ENCODE measurements at places on chromosomes 2 and 18.
A peak's percentile ranks its signal among the peaks of the same experiment; 100 is the strongest.

GRCh38 chr2:223580951-223581350 lies 21.2 kb downstream of the SCG2 start:
- DNase-seq, result no peak

GRCh38 chr2:2567776-2568175 lies 236.7 kb upstream of the MYT1L start:
- no peak for DNase-seq

DNA sequence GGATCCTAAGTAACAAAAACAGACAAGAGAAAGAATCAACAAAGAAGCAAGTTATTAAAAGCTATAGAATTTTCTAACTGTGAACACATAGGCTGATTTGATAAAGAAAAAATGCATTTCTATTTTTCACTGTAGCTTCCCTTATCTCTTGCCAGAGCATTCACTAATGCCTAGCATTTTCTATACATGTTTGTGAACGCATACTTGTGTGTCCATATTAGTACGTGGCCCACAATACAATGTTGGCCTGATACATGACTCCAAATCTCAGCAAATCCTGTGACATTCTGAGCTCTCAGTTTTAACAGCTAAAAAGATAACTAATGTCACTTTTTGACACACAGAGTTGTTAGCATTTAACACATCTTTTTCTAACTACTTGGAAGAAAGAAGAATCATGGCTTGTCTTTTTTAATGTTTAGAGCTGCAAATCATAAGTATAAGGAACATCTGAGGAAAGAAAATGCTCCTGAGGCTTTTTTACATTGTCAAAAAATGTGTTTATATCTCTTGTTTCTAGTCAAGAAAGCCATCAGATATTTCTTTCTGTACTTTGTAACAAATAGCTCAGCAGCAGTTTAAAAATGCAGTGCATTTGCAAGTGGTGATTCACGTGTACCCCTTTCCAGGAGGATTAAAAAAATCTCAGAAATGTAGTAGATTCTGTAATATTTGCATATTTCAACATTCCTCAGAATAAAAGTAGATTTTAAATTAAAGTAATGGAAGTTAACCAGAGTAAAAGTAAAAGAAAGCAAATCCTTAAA lies 1646.8 kb upstream of the TMEFF2 start:
- DNase-seq, result no peak

- DNase-seq, result no peak
Observed at GRCh38 chr2:16855183-16855582, 189.5 kb upstream of the CYRIA start.

DNA sequence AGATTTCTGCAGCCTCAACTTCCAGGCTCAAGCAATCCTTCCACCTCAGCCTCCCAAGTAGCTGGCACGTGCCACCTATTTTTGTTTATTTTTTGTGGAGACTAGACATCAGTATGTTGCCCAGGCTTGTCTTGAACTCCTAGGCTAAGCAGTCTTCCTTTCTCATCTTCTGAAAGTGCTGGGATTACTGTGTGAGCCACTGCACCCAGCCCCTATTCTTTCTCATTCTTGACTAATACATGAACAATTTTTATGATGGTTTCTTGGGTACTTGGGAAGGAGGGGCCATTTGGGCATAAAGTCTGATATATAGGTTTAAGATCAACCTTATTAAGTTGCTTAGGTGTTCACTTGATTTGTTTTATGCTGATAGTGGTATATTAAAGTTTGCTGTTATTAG lies 26.2 kb downstream of the EPC2 start:
- DNase-seq, result no peak

DNA sequence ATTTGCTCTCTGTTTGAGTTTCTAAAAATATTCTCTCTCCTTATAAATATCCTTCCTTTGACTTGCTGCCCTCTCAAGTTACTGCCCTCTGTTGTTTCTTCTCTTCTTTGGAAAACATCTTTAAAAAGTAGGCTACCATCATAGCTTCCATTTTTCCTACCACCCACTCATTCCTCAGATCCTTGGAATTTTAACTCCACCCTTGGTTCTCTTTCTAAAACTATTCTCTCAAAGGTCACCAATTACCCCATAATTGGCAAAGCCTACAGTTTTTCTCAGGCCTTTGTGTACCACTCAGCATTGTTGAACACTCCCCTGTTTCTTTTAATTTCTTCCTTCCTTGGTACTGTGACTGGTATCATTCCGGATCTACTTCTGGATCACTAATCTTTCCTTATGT lies 43.0 kb upstream of the ITGAV start:
- DNase-seq, result no peak

DNA sequence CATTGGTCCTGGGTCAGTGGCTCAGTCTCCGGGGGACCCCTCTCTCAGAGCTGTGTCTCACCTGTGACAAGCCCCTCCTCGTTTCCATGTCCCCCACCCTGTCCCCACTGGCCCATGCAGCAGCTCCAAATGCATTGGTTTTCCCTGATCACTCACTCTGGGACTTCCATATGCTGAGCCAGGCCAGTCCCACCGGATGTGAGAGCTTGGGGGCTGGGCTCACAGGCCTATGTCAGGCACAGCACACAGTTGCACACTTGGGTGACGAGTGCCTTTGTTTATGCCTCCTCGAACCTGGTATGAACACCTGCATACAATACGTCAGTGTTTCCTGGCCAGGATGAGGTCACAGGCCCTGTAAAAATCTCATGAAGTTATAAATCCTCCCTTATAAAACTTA lies 232.5 kb downstream of the TFCP2L1 start:
- DNase-seq, result no peak

DNA sequence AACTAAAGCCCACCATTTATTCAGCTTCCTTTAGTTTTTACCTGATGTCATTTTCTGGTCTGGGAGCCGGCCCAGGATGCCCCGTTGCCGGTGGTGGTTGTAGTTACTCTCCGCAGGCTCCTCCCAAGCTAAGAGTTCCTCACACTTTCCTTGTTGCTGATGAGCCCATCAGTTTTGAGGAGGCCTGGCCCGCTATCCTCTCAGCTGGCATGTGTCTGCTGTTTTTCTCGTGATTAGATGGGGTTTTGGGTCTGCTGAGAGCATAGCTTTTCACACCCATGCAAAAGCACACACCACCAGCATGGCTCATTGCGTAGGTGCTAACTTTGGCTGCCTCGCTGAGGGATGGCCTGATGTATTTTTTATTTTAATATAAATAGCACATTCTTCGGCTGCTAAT lies 72.1 kb downstream of the PSMG2 start:
- peak; percentile 30 for DNase-seq

- no peak for DNase-seq
Observed at GRCh38 chr18:3651266-3651665, 201.3 kb downstream of the TGIF1 start.

DNA sequence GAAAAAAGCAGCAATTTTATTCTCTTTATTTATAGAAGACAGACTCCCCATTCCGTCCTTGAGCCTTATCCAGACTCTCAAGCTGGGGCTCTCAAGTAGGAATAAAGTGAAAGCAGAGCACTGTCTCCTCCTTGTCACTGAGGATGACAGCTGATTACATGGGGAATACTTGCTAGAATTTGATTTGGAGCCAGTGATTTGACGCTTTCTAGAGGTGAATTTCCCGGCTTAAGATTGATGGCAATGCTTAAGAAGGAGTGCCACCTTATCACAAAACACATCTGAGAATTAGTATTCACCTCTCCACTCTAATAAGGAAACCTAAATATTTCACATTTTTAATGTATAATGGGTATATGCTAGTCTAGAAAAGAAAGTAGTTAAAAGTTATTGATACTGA lies 135.4 kb upstream of the SLC39A10 start:
- no peak for DNase-seq

Measured in stimulated activated CD8-positive, alpha-beta memory T cell treated with anti-CD3 and anti-CD28 coated beads, Interleukin-4, amount 100 ng/mL, for 48 hours (primary cell).